ENCODE measurements at places on chromosomes 13 and 19.

DNA sequence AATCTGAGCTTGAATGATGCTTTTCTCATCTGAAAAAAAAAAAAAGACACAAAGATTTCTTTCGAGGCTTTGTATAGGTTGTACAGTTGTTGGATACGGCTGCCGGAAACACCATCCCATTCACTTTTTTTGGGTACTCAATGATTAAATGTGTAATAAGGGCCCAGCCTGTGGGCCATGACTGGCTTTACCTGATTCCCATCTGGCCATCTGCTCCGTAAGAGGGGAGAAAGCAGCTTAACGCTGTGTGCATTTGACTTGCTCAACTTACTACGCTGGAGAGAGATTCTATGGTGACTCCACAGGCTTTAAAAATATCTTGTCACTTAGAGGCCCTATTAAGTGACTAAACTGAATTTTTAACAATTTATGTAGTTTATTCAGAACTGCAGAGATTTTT is 731 bp downstream of the ZNF558 start:
- DNase-seq, result no peak

- DNase-seq, result no peak
Observed at GRCh38 chr13:106232681-106233080, 302.8 kb downstream of the EFNB2 start.

DNA sequence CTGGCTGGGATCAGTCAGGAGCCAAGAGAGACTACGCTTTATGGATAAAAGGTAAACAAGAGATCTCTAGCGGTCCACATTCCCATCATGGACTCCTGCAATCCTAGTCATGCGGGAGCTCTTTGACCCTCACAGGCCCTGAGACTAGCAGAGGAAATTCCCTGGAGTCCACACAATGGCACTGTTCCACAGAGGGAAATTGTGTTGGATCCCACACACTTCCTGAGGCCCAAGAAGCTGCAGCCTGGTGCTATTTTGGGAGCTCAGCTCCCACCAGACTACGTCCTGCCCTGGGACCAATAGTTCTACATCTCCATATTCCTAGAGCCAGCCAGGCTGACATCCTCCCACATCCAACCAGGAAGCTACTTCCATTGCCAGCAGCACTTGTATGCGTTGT is 2358.4 kb downstream of the PCDH9 start:
- no peak for DNase-seq

DNA sequence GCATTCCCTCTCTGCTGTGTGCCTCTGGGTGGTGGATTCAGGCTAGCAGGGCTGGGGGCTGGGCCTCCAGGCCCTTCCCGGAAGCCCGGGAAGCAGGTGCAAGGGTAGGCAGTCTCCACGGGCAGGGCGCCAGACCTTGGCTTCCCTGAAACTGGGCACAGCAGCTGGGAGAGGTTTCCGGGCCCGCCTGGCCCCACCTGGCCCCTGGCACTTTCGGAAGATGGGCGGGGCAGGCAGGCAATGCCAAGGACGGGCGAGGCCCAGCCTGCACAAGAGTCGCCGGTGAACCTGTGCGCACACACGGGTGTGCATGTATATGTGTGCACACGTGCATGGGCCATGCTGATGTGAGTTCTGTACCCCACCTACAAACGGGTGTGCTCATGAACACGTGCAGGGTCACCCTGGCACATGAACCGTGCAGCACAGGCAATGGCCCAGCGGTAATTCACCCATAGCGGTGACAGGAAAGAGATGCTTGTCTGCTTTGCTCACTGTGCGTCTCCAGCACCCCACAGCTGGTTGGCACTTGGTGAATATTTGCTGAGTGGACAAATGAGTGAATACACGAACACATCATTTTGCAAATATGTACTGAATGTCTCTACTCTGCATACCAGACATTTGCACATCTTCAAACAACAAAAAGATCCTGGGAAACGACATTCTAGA is 15.3 kb downstream of the GADD45B start:
- DNase-seq, result no peak

GRCh38 chr13:52810011-52810410 is 38.4 kb downstream of the PCDH8 start:
- DNase-seq, result no peak

DNA sequence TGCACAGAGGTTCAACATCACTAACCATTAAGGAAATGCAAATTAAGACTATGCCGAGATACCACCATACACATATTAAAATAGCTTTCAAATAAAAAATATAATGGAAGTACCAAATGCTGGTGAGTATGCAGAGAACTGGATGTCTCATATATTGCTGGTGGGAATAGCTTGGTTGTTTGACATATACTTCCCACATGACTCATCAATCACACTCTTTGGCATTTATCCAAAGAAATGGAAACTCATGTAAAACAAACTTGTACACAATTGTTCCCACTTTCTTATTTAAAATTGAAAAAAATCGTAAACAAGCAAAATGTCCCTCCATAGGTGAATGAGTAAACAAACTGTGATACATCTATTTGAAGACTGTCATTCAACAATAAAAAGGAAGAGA is 982.6 kb upstream of the ATXN8OS start:
- DNase-seq, result no peak

GRCh38 chr19:37127999-37128820 is 44.3 kb downstream of the ZNF585A start:
- DNase-seq, result no peak

- DNase-seq, result no peak
Observed at GRCh38 chr13:44451126-44451525, 77.5 kb downstream of the SERP2 start.

GRCh38 chr19:57443121-57443696 is 8.1 kb downstream of the ZNF749 start:
- DNase-seq, result no peak

DNA sequence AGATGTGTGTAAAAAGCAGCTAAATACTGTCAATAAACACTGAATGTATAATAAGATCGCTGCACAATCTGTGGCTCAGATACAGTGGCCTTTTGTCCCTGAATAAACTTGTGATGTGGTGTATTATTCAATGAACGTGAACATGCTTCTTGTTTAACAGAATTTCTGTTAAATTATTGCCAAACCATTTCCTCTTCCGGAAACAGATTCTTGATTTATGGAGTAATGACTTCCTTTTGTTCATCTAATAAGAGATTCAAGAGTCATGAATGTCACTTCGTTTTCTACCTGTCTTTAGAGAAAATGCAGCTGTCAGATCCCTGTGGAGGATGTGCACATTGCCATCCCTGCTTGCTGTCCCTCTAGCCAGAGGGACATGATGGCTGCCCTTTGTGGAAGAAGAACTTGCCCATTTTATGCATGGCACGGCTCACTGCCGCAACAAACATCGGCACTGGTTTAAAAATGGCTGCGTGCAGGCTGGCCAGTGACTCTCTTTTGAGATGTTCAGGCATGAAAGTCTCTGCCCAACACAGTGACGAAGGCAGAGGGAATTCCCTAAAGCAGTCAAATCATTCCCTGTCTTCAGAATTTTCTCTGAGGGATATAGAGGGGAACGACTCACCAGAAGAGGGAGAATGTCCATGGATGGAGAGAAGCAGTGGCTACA is 3.1 kb upstream of the TNFSF13B start:
- DNase-seq, result peak; percentile 81

DNA sequence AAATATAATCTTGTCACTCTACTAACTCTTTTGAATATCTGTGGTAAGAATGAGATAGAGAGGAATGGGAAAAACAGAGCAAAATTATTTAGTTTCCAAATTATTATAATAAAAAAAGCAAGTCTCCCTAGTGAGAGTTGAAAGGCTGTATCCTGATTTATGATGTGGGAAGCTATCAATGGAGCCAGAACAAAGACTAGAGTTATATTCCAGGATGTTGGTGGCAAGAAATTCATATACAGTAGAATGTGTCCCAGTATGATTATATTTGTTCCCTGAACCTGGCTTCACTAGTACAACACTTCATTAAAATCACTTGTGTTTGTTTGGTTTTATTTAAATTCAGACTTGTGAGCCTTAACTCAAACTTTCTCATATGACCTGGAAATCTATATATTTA is 630.3 kb downstream of the GPC5 start:
- no peak for DNase-seq

DNA sequence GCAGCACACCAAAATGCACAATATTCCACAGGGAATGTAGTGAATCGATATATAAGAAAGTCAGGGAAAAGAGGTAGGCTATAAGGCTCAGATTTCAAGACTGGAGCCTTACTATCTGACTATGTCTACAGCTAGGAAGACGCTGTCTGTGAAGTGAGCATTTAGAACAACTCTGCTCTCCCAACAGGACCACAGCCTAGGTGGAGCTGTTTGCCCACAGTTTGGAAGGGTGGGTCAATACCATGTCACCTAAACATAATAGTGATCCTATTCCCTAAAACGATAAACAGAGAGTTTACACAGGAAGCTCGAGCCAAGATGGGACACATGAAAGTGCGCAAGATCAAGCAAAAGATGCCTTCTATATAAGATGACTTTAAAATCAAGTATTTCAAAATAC is 2486.0 kb upstream of the PCDH20 start:
- no peak for DNase-seq

Measured in Kasumi-1 (cell line).